Naive thymus-derived CD8-positive, alpha-beta T cell (primary cell): ENCODE measurements at places on chromosomes 1 and 21.

DNA sequence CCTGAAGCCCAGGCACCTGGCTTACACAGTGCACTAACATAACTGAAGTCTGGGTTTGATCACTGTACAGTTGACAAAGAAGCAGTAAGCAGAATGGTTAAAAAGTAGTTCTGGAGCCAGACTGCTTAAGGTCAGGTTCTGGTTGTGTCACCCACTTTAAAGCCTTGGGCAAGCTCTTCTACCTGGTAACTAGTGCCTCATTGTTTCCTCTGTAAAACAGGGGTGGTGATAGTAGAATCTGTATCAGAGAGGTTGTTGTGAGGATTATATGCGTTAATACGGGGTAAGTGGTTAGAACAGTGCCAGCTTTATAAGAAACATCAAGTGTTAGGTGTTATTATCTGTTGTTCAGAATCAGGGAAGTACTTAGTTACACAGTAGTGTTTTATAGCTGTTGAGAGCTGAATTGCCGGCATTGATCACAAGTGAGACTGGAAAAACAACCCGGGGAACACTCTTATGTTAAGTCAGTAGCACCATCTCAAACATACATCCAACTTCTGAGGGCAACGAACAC, 3.7 kb downstream of the BACH1 start:
- no peak for DNase-seq

DNA sequence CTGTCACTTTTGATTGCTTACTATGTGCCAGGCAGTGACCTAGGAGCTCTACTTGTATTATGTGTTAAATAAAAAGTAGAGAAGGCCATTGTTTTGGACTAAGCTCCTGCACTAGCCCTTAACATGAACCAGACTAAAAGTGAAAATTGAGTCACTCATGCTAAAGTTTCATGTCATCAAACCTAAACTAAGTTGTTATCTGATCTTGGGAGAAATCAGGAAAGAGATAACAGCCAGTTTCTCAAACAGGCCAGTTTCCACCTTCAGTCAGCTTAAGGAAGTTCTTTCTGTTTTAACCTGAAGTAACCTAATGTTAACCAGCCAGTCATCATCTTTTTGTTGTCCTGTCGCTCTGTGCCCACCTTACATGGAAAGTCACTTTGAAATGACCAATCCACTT, 102.1 kb upstream of the MARK1 start:
- no peak for DNase-seq

GRCh38 chr1:41726899-41727748, 191.6 kb downstream of the HIVEP3 start:
- DNase-seq: no peak

DNA sequence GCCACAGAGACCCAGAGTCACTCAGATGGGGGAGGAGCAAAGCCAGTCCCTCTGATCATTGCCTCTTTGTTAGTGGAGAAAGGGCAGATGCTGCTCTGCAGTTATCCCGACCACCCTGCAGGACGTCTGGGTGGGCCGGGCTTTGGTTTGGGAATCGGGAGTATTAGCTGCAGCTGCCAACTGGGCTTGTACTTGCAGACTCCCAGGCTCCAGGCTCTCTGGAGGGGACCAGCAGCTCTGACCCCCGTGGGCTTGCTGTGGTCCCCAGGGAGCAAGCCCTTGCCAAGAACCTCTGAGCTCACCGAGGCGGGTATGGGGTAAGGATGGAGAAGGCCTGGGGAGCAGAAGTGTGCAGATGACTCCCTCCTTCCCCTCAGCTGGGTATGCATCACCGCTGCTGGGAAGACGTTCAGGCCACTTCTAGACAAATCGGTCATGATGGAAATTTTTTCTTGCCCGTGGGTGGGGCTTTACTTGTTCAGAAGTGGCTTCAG, 21.6 kb downstream of the MAPKAPK2 start:
- no peak for DNase-seq

DNA sequence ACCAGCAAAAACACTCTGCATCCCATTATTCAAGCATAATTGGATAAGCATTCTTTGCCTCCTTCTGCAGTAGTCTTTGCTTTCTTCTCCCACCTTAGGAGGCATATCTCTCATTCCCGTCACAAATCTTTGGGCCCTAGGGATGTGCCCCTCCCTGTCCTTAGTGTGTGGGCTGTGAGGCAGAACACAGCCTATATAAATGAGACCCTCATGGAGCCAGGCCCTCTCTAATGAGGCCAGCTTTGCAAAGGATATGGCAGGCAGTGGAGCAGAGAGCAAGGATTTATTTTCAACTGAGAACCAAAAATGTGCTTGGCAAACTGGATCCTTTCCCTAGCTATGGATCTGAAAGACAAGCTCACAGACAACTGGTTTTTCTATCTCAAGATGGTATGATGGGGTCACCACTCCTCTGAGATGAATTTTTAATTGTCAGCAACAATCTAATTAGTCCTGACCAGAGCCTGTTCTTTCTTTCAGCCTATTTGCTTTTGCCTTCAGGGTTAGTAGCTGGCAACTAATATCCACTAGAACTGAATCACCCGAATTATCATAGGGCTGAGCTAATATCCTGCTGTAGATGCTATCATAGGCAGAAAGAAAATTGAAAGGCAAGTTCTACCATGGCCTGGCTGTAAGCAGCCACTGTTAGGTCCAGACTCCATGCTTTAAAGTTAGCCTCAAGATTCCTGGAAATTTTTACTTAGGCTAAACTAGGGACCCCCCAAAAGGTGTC, 134.2 kb downstream of the SYT2 start:
- DNase-seq: no peak

- DNase-seq: no peak
Observed at GRCh38 chr1:238293075-238293474, 402.4 kb upstream of the ZP4 start.

GRCh38 chr1:164780111-164780812, 221.3 kb downstream of the PBX1 start:
- DNase-seq: no peak

DNA sequence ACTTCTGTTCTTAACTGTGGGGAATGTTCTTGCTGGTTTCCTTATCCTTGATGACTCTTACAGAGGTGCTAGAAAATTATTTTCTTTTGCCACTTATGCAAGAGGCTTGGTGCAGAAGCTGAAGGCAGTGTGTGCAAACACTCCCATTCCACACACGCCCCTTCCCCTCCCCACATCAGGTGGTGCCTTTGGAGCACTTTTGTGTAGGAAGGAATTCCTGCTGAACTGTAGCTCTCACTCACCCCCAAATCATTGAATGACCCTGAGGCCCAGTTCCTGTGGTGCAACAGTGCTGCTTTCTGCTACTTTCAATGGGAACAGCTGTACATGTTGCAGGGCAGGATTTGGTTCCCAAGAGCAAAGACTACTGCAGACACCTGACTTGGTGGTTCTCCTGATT, 101.8 kb downstream of the CD247 start:
- no peak for DNase-seq

DNA sequence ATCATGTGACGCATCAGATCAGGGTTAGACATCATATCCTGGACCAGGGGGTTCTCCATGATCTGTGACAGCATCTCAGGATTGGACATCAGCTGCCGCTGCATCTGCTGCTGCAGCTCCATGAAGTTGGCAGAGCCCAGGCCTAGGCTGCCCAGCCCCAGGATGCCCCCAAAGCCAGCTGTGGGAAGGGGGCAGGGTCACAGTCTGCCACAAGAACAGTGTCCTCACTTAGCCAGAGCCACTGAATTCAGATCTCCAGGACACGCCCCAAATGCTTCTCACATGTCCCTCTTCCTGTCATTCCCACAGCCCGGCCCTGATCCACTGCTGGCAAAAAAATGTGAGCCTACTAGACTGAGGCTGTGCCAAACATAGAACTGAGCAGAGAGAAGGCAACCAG, 3.2 kb downstream of the UBQLN4 start:
- DNase-seq: no peak

GRCh38 chr1:38448893-38449292, 402.3 kb upstream of the POU3F1 start:
- no peak for DNase-seq

DNA sequence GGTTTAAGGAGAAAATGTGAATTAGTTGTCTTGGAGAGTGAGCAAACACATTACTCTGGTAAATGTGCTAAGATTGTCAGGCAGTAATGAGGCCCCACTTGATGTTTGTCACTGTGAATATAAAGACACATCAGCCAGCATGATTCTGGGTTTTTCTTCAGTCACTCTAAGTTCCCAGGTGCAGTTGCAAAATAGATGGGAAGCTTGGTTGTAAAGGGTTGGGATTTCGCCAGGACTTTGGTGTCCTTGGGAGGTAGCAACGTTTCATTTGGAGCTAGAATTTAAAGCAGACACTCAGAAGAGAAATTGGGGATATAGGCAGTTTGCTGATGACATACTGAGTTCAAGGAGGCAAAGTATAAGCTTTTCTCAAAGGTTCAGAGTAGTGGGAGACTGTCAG, 154.3 kb downstream of the MAST2 start:
- no peak for DNase-seq

- peak; percentile 81 for DNase-seq
Observed at GRCh38 chr1:155206891-155207805, 549 bp downstream of the THBS3 start.

- no peak for DNase-seq
Observed at GRCh38 chr1:219090607-219091006, 83.1 kb upstream of the LYPLAL1 start.

DNA sequence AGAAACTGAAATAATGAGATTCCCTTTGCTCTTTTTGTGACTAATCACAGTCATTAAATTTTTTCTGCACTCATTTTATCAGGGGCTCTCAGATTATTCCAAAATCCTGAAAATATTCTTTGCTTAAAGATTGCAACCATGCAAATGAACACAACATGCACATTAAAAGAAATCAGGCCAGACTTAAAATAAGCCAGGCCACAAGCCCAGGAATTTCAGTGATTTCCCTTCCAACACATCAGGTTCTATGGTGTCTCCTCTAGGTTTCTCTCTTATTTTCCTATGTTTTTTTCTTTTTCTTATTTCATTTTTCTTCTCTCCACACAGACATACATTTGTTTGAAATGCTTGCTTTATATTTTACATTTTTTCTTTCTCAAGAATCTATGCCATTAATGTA, 65.3 kb downstream of the NIBAN1 start:
- no peak for DNase-seq

DNA sequence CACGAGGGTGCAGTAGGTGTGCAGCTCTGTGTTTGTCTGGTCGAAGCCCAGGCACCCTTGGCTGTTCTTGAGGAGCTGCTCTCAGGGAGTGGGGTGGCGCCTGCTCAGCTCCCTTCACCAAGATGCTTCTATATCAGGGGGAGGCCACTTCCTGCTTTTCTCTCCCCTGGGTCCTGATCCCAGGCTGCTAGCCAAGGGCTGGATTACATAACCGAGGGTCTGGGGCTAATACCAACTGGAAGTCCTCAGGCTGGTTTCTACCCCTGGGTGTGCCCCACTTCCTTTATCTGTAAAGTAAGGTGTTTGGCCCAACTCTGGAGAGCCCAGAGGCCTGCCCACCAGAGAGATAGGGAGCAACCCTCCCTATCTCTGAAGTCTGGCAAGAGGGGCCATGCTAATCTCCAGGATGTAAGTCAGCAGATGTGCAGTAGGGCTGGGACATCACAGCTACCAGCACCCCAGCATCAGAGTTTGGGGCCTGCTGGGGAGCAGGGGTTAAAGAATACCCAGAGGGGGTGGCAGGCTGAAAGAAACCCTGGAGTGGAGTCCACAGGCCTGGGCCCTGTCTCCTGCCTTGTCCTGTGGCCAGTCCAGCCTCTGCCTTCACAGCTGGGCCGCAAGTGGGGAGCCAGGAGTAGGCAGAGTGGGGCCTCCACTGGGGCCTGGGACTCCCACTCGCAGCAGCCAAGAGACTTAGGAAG, 2.1 kb downstream of the SELENBP1 start:
- DNase-seq: no peak

- no peak for DNase-seq
Observed at GRCh38 chr1:184366997-184367396, 19.8 kb upstream of the C1orf21 start.

DNA sequence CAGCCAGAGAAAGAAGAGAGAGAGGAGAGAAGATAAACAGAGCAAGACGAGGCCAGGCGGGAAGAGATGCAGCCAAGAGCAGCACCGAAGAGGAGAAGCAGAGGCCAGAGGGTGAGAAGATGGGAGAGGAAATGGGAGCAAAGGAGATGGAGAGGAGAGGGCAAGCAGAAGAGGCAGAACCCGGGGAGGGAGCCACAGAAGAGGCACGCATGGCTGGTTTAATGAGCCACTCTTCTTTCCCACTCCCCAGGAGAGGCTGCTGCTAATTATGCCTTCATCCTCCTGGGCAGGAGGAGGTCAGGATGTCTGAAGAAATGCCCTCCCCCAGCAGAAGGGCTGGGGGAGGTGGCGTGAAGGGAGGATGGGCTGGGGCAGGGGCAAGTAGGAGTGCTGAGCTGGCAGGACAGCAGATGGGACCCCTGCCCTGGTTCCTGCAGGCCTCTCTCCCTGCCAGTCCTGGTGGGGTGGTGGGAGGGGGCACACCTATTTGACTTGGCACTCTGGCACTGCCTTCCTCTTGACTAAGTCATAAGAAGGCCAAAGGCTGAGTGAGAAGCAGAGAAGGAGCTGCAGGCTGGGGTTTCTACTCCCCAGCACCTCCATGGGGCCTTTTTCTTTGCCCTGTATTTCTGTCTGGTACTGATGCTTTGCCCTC, 32.3 kb downstream of the KIRREL1 start:
- no peak for DNase-seq

DNA sequence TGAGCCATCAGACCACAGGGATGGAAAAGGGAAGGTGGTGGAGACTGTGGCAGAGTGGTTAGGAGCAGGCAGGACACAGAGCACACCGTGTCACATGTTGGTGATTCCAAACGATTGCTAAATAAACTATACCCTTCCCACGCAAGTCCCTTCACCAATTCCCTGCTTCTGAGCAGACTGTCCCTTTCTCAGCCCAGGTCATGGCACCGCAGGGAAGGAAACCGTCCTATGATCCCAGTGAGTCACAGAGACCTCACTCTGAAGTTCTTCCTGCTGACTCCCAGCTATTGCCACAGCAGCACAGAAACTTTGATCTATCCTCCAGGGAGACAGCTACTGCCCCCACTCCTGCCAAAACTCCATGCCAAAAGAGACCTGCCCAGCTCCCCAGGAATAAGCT, 19.2 kb downstream of the RIMS3 start:
- no peak for DNase-seq

DNA sequence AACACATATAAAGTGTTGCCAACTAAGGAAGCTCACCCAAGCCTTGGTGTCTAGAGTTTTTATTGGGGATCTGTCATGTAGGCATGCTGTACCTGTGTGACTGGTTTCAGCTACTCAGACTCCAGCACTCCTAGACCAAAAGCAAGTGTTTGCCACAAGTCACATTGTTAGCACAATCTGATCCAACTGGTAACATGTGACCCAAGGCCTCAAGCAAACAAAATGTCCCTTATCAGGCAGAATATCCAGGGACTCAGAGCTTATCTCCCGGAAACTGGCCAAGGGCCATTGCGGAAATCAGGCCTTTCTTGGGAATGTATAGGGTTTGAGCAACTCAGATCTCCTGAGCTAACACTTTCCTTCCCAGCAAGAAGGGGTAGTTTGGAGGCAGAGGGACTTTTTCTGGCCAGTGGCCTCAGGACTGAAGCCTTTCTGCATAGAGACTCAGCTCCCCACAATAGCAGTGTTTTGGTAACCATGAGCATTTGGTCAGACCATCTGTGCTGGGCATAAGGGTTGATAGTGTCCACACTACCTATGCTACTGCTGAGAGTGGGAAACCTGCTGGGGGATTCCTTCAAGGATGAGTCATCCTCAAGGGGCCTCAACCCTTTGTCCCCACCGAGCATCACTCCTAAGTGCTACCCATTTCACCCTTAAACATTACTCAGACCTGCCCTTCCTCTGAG, 29.6 kb downstream of the NHLH2 start:
- no peak for DNase-seq

- DNase-seq: no peak
Observed at GRCh38 chr1:106699433-106699832, 357.0 kb upstream of the PRMT6 start.
